Hair follicle dermal papilla cell (primary cell): ENCODE measurements at places on chromosomes 7 and 10. TPM values are rescaled to one million over a fixed set of nuclear protein-coding genes. Genes with fewer than 3 reads are reported as not detected.

Gene MRLN
- total RNA-seq, result not detected in 2 replicates

Gene EIF4H
- 292 and 310 TPM in 2 replicates for total RNA-seq

Gene RGR
- total RNA-seq, result not detected in 2 replicates

Gene MEOX2
- 4.5 and 7.6 TPM in 2 replicates for total RNA-seq

Gene TSPAN13
- total RNA-seq, result 1.1 and 2.4 TPM in 2 replicates

Gene PTF1A
- total RNA-seq, result not detected in 2 replicates

Gene TBATA
- not detected in 2 replicates for total RNA-seq

Gene SHH
- total RNA-seq, result not detected in 2 replicates

Gene METTL27
- total RNA-seq, result 9.0 and 9.4 TPM in 2 replicates

Gene VWC2
- total RNA-seq, result not detected in 2 replicates

Gene PRKG1
- 51.0 and 52.4 TPM in 2 replicates for total RNA-seq

Gene HYAL4
- total RNA-seq, result not detected in 2 replicates
